Astrocyte (in vitro differentiated cells and primary cell): ENCODE measurements at places on chromosomes 16 and 17. TPM values are rescaled to one million over a fixed set of nuclear protein-coding genes. Genes with fewer than 3 reads are reported as not detected.
A peak's percentile ranks its signal among the peaks of the same experiment; 100 is the strongest.

Gene SYNGR3
- total RNA-seq, result 4.8 and 6.0 TPM in 2 replicates

Gene PTGES3L
- 5.1 and 5.8 TPM in 2 replicates for total RNA-seq

Gene FOXJ1
- 0.31 and 0.48 TPM in 2 replicates for total RNA-seq

Gene PIRT
- total RNA-seq, result not detected in 2 replicates

Gene TNFSF13
- total RNA-seq, result 0.43 and 0.93 TPM in 2 replicates

Gene DOC2A
- 0.50 and 0.89 TPM in 2 replicates for total RNA-seq

Gene STX1B
- 10.7 and 11.0 TPM in 2 replicates for total RNA-seq

Gene TNK1
- 0.36 and 1.6 TPM in 2 replicates for total RNA-seq

- DNase-seq, result no peak
- H3K4me1 ChIP-seq, result no peaks in the 10 kb centered on the region
- no peaks in the 10 kb centered on the region for H3K36me3 ChIP-seq
- H3K27me3 ChIP-seq, result no peaks in the 10 kb centered on the region
- no peak overlapping the region for H3K4me3 ChIP-seq
Observed at GRCh38 chr16:4247460-4247784, 5.5 kb upstream of the SRL start.

DNA sequence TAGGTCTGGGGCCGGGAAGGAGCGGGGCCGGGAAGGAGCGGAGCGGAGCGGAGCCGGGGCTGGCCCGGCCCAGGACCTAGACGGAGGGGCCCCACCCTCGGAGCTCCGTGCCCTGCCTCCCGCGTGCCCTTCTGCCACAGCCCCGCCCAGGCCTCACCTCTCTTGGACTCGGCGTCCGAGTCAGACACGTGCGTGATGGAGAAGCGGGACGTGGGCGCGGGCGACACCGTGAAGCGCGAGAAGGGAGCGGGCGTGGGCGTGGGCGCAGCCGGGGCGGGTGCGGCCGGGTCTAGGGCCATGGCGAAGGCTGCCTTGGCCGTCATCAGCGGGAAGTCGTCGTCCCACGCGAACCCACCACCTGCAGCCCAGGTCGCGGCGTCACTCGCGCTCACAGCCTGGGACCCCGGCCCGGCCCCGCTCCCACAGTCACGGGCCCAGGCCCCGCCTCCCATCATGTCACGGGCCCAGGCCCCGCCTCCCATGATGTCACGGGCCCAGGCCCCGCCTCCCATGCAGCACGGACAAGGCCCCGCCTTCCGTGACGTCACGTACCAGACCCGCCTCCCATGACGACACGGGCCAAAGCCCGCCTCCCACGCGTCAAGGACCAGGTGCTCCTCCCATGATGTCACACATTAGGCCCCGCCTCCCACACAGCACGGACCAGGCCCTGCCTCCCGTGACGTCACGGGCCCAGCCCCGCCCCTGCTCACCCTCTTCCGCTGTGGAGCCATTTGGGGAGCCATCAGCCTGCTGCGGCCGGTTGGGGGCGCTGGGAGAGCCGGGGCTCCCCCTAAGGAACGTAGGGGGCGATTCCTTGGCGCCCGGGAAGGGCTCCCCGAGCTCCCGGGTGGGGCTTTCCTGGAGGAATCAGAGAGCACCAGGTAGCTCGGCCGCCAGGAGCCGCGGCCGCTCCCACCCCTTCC is 45.8 kb upstream of the PVALEF start:
- H3K27ac ChIP-seq, result no peak overlapping the region
- peak; percentile 87 for DNase-seq
- peak overlapping the region; percentile 55 for H3K4me3 ChIP-seq
- no peaks in the 10 kb centered on the region for H3K36me3 ChIP-seq

DNA sequence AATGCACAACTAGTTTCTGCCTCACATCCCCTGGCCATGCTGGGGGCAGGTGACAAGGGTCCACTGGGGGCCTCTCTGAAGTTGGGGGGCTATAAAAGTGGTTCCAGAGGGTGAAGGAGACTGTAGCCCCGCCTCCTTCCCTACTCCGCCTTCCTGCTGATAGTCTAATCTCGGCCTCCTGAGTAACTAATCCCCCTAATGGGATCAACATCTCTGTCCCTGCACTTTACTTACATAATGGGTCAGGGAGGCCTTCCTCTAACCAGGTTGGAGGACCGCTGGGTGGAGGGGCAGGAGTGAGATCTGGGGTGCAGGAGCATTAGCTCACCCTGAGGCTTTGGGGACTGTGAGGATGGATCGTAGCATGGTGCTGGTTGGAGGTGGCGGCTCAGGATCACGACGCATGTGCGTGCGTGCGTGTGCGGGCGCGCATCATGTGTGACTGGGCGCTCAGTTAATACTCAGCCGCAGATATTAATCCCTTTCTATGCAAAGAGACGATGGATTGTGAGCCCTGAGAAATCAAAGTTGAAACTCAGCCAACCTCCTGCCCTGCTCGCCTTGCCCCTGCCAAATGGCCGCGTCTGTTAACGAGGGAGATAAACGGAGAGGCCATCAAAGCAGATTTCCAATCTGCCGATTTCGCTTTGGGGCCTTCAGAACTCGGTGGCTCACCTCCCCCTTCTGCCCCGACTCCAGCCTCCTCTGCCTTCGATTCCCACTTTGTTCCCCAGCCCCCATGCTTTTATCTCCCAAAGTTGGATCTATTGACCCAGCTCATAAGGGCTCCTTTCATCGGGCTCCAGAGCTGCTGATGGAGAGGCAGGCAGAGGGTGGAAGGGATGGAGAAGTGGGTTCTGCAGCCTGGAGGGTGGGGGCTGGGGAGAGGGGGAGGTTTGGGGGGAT is 107.3 kb downstream of the SDK2 start:
- no peak overlapping the region for H3K4me3 ChIP-seq
- H3K36me3 ChIP-seq, result no peaks in the 10 kb centered on the region
- DNase-seq, result no peak
- no peak overlapping the region for H3K27ac ChIP-seq

DNA sequence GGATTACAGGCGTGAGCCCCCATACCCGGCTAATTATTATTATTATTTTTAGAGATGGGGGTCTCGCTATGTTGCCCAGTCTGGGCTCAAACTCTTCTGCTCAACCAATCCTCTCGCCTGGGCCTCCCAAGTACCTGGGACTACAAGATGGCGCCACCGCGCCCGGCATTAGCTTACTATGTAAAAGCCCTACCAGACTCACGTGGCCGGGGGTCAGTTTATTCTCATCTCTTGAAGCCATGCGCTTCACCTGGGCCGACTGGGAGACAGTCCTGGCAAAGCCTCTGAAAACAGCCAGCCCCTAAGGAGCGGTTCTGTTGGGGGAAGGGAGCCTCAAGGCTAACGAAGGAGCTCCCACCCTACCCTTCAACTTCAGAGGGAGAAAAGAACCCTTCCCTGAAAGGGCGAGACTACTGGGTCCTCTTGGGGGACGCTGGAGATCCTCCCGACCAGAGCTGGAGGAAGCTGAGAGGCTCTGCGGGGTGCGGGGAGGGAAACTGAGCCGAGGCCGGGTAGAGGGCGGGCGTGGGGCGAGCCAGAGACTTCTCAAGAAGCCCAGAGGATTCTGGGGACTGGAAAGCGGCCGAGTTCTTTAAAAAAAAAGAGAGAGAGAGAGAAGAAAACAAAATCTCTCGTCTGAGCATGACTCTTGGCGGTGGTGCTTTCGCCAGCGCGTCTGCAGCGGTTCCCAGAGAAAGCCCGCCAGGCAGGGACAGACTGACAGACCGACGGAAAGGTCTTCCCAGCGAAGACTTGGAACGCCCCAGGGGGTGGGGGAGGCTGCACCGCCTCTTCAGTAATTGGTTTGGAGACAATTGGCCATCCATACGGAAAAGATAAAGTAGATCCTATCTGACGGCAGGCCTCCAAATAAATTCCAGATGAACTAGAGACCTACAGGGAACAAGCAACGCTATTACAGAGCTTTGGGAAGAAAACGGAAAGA is 5.6 kb upstream of the TUBG2 start:
- peaks cover 4% of the 10 kb centered on the region for H3K27me3 ChIP-seq
- no peak overlapping the region for H3K27ac ChIP-seq
- H3K4me3 ChIP-seq, result peak overlapping the region; percentile 41
- no peaks in the 10 kb centered on the region for H3K36me3 ChIP-seq
- DNase-seq, result peak; percentile 63
- peaks cover 10% of the 10 kb centered on the region for H3K4me1 ChIP-seq

GRCh38 chr17:63966646-63967264 is 6.0 kb downstream of the SCN4A start:
- H3K4me3 ChIP-seq, result no peak overlapping the region
- no peaks in the 10 kb centered on the region for H3K36me3 ChIP-seq
- DNase-seq, result no peak
- no peaks in the 10 kb centered on the region for H3K27me3 ChIP-seq
- H3K27ac ChIP-seq, result no peak overlapping the region
- no peaks in the 10 kb centered on the region for H3K4me1 ChIP-seq

GRCh38 chr17:77217123-77217522 is 76.4 kb downstream of the SEC14L1 start:
- no peak overlapping the region for H3K27ac ChIP-seq
- DNase-seq, result no peak
- H3K4me3 ChIP-seq, result no peak overlapping the region
- no peaks in the 10 kb centered on the region for H3K27me3 ChIP-seq

GRCh38 chr16:86508947-86509758 is 1.2 kb upstream of the FOXF1 start:
- H3K27ac ChIP-seq, result peak overlapping the region; percentile 56
- DNase-seq, result peak; percentile 76
- peaks cover 12% of the 10 kb centered on the region for H3K4me1 ChIP-seq
- no peaks in the 10 kb centered on the region for H3K36me3 ChIP-seq
- peaks cover 63% of the 10 kb centered on the region for H3K27me3 ChIP-seq

DNA sequence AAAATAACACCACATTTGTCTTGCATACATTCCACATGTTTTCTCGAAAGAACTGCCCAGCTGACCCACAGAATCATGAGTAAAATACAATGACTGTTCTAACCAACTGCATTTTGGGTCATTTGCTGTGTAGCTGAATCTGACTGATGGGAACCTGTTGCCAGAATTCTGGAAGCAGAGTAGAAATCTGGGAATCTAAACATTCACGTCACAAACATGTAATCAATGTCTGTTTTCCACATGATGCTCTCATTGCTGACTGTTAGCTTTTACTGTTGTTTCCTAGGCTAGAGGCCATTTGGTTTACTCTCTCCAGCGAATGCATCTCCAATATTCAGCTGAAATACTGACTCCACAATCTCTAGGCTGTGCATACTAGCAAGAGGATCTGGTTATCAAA is 710.1 kb downstream of the KCNJ2 start:
- no peaks in the 10 kb centered on the region for H3K36me3 ChIP-seq
- H3K4me1 ChIP-seq, result no peaks in the 10 kb centered on the region
- H3K27me3 ChIP-seq, result no peaks in the 10 kb centered on the region
- H3K4me3 ChIP-seq, result no peak overlapping the region
- DNase-seq, result no peak

DNA sequence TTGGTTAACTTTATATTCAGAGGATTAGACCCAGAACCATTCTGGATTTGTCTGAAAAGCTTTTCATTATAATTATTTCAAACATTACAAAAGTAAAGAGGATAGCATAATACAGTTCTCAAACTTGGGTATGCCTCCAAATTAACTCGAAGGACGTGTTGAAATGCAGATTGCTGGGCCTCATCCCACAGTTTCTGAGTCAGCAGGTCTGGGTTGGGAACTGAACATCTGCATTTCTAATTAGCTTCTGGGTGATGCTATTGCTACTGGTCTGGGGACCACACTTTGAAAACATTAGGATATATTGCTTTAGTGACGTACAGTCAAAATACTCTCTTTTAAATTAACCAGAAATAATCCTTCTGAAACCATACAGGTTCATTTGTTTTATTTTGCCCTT is 10.0 kb downstream of the TPPP3 start:
- DNase-seq, result no peak
- no peak overlapping the region for H3K4me3 ChIP-seq
- peaks cover 7% of the 10 kb centered on the region for H3K27me3 ChIP-seq
- no peaks in the 10 kb centered on the region for H3K4me1 ChIP-seq
- no peak overlapping the region for H3K27ac ChIP-seq
- no peaks in the 10 kb centered on the region for H3K36me3 ChIP-seq

- no peaks in the 10 kb centered on the region for H3K36me3 ChIP-seq
- DNase-seq, result no peak
- no peaks in the 10 kb centered on the region for H3K4me1 ChIP-seq
- no peaks in the 10 kb centered on the region for H3K27me3 ChIP-seq
- H3K4me3 ChIP-seq, result no peak overlapping the region
Observed at GRCh38 chr17:51857052-51857597, 301.4 kb downstream of the CA10 start.

GRCh38 chr16:13702614-13703013 is 217.3 kb upstream of the ERCC4 start:
- H3K4me1 ChIP-seq, result no peaks in the 10 kb centered on the region
- no peaks in the 10 kb centered on the region for H3K36me3 ChIP-seq
- no peak for DNase-seq
- no peak overlapping the region for H3K4me3 ChIP-seq

GRCh38 chr17:43020789-43021740 is 1.1 kb downstream of the VAT1 start:
- peak; percentile 39 for DNase-seq
- H3K27ac ChIP-seq, result peak overlapping the region; percentile 55
- peaks cover 6% of the 10 kb centered on the region for H3K36me3 ChIP-seq
